Endothelial cell (in vitro differentiated cells): ENCODE measurements at places on chromosomes 6 and 20.

DNA sequence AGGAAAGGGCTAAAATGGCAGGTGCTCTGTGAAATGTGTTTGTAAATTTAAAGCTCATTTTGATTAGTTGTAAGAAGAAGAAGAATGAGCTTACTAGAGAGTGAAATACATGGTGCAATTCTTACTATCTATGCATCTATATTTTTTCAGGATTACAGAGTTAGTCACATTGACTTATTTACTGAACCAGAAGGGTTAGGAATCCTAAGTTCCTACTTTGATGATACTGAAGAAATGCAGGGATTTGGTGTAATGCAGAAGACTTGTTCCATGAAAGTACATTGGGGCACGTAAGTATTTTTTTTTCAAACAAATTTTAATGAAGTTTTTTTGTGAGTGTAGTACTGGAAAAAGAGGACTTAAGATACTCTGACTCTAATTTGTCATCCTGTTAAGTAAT lies 99.3 kb downstream of the RTN4IP1 start:
- no peak for DNase-seq

- DNase-seq = no peak
These were observed 22.9 kb downstream of the TMC2 start for GRCh38 chr20:2559279-2559626.

GRCh38 chr20:539191-539590 lies 4.4 kb downstream of the CSNK2A1 start:
- DNase-seq = no peak

DNA sequence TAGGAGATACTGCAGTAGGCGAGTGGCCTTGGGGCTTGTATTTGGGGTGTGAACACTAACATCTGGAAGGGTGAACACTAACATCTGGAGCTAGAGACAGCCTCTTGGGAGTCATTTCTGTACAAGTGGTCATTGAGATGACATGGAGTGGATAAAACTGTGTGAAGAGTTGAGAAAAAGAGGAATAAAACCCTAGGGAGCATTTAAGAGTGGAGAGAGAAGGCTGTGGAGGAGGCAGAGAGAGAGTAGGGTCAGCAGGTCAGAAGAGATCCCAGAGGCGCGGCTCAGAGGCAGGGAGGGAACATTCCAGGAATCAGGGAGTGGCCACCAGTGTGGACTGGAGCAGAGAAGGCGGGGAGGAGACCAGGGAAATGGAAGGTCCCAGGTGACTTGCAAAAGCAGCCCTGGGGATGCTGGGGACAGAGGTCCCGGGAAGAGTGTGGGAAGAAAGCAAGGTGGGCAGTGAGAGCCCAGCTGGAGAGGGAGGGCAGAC lies 202.0 kb upstream of the RNF24 start:
- no peak for DNase-seq

GRCh38 chr6:5423251-5423650 lies 161.9 kb downstream of the FARS2 start:
- no peak for DNase-seq
